H4 (cell line): ENCODE measurements at places on chromosomes 6 and 20.

DNA sequence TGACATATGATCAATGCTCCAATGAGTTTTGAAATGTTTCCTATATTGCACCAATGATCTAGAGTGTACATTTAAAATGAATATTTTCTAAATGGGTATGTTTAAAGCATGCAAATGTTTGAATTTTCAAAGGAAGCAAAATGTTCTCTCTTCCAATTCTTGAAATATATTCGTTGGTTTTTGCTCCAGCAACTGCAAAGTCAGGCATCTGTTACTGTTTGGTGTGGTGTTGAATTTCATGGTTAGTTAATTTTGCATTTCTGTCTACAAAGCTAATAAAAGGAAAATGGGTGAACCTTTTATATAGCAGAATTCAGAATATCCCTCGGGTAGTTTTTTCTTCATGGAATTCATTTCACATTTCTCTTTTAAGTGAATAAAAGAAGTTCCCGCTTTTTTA, 1018.3 kb downstream of the GRIK2 start:
- no peak for DNase-seq

GRCh38 chr20:49096203-49096730, 50.2 kb downstream of the CSE1L start:
- no peak for DNase-seq

GRCh38 chr20:40990542-40991120, 38.0 kb upstream of the TOP1 start:
- DNase-seq: peak; percentile 81

DNA sequence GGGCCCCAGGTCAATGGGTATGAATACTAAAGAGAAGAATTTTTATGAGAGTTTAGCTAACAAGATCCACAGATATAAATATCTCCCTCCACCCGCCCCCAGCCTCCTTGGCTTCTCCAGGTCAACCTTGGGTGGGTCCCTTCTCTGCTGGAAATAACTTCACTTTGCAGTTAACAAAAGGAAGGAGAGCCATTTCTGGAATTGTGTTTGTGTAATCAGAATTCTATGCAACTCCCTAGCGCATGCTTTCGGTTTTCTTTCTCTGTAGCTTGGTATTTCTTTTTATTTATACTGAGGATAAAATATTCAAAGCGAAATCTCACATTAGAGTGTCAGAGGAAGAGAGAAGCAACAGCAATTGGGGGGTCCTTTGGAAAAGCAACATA, 27.1 kb downstream of the RIPOR2 start:
- no peak for DNase-seq

- DNase-seq: no peak
Measured at GRCh38 chr6:92043777-92044176, 1375.6 kb downstream of the EPHA7 start.

DNA sequence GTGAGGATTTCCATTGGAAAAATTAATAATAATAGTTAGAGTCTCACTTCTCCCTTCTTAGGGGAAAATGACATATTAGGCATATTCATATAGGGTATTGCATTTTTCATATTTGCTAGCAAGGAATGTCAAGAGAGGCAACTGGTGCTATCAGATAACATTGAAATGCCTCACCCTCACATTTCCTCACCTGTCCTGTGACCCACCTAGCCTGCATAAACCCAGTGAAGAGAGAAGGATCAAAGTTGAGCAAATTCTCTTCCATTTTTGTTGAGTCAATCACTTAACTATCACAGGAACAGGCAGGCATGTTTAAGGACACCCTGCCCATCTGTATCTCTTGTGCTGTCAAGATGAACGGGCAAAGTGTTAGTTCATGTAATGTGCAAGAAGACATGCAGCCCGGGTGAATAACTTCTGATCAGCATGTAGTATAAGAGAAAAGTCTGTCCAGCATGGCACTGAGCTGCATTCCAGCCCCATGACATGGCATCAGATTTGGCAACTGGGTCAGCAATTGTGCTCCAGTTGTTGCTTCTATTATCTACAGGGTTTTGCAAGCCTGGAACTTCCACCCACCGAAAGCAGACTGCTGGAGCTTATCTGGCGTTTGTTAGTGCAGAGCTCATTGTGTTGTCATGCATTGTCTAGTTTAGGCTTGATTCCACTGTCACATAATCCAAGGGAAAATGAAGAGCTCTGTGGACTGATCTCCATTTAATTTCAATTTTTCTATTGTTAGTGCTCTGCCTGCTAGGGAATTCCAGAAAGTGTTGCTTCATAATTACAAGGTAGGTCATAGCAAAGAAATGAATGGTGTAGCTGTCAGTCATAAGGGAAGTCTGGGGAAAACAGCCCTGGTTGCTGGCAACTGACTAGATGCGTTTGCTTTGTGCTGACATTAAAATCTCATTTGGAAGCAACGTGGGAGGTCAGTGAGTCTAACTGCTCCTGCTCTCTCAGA, 138.4 kb upstream of the TNFAIP3 start:
- peak; percentile 10 for DNase-seq

GRCh38 chr6:110649704-110650103, 165.6 kb downstream of the CDK19 start:
- no peak for DNase-seq

GRCh38 chr6:11231564-11232192, 790 bp downstream of the NEDD9 start:
- no peak for DNase-seq

DNA sequence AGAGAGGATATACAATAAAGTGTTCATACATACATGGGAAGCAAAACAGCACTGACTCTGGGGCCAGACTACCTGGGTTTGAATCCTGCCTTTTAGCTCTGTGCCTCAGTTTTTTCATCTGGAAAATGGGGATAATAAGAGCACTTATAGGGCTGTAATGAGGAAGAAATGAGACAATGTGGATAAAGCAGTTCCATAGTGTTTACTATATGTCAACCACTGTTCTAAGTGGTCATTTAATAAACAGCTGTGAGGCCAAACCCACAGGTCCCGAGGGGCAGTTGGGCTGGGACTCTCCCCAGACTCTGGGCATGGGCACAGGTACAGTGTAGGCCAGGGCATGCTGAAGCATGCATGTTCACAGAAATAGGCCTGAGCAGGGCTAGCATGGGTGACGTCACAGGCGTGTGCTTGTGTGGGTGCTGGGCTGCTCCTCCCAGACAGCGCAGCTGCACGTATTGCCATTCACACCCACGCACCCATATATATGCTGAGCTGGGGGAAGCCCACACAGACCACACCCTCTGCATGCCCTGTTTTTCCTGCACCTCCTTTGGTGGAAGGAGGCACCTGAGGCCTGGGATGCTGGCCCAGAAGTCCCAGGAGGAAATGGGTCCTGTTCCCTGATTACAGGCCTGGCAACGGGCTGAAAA, 3.5 kb upstream of the PLCG1 start:
- DNase-seq: no peak

DNA sequence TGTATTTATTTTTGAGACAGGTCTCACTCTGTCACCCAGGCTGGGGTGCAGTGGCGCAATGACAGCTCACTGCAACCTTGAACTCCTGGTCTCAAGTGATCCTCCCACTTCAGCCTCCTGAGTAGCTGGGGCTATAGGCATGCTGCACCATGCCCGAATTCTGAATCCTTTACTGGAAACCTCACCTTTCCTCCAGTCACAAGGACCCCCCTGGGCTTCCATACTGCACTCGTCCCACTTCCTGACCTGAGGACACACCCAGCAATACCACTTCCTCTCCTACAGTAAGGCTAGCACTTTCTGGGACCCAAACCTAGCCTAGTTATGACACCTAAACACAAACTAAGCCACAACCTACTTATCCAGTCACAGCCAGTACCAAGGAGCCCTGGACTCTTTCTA, 68.2 kb downstream of the FAM217A start:
- DNase-seq: peak; percentile 48

DNA sequence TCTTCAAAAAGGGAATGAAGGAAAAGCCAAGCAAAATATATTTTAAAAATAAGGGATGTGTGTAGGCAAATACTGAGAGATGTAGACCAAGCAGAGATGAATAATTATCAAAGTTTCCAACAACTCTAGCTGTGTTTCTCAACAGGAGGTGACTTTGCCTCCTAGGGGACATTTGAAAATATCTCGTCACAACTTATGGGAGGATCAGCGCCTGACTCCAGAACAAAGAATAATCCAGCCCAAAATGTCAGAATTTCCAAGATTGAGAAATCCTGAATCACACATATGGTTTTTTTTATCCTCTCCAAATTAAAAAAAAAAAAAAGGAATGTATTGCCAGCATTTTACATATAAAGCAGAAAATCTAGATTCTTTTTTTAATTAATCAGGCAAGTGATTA, 241.2 kb upstream of the ZFP64 start:
- DNase-seq: no peak

- DNase-seq: peak; percentile 34
Measured at GRCh38 chr20:49385465-49385864, 97.0 kb downstream of the KCNB1 start.

DNA sequence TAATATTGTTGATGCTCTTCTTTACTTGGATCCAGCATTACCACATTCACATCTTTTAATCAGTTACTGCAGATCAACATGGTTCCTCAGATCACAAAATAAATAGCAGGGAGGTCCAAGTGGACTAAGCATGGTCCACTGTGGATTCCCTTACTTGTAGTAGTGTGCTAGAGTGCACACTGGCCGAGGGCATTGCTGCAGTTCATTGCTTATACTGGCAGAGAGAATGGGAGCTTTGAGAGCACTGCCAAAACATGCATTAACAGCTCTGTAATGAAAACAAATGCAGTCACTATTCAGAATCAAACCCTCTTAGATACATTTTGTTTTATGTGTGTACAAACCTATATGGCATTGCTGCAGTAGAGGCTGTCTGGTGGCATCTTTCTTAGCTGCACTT, 471.5 kb downstream of the CD109 start:
- DNase-seq: no peak

DNA sequence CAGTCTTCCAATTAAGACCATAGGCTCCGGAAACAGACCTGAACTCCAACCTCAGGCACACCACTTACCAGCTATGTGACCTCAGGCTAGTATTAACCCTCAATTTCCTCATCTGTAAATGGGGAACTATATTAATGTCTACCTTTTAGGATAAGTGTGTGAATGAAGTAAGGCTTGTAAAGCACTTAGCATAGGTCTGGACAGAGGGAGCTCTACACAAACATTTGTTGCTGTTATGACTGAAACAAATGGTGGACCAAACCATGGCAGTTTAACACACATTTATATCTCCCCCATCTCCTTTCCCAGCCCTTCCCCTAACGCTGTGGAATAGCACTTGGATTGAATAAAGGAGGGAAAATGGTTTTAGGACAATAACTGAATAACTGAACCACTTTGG, 48.7 kb downstream of the TSHZ2 start:
- DNase-seq: no peak

DNA sequence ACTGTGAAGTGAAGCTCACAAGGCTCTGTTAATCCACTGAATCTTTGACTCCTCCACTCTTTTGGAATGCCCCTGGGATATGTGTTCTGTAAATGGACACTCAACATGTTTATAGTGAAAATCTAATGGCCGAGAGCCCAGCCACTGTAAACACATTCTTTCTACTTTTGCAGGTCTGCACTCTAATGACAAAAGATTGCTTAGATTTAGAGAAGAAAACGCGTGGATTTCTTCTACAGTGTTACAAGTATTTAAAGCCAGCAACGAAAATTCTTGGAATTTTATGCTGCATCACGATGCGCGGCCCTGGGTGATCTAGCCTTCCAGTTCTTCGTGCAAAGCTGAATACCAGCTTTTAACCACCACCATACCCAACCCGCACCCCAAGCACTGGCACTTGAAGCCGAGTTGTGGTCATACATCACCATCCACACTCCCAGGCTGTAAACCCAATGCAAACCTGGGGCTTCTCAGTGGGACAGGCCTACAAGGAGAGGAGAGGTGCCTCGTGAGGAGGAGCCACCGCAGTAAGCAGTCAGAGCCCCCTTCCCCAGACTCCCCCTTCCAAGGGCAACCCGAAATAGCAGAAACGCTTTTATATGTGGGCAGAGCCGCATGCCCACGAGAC, 3.7 kb upstream of the FOXO3 start:
- peak; percentile 38 for DNase-seq

DNA sequence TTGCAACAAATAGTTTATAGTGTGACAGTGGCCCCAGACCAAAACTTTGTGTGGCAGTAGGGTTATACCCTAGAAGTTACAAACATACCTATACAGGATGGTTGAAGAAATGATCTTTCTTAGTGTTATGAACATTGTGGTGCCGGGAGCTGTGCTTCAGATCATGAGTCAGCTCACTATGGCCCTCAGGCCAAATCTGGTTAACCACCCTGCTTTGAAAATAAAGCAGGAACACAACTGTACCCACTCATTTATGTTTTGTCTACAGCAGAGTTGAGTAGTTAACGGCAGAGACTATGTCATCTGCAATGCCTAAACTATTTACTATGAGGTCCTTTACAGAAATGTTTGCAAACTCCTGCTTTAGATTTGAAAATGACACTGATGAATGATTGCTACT, 24.3 kb downstream of the AKAP7 start:
- peak; percentile 53 for DNase-seq

DNA sequence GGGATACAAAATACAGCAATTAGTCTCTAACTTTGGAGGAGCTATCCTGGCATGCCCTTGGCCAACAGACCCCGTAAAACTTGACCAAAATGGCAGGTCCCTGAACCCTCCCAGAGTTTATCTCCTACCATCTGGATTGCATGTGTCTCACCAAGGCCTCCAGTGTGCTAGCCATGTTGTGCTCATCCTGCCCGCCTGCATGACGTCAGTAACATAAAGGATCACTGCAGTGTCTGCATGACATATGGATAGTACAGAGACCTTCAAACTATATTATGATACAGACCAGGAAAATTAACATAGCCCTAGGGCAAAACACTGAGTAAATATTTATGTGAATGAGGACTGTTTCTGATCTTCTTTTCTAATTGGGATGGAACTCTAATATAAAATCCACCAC, 25.3 kb downstream of the CPXM1 start:
- no peak for DNase-seq

DNA sequence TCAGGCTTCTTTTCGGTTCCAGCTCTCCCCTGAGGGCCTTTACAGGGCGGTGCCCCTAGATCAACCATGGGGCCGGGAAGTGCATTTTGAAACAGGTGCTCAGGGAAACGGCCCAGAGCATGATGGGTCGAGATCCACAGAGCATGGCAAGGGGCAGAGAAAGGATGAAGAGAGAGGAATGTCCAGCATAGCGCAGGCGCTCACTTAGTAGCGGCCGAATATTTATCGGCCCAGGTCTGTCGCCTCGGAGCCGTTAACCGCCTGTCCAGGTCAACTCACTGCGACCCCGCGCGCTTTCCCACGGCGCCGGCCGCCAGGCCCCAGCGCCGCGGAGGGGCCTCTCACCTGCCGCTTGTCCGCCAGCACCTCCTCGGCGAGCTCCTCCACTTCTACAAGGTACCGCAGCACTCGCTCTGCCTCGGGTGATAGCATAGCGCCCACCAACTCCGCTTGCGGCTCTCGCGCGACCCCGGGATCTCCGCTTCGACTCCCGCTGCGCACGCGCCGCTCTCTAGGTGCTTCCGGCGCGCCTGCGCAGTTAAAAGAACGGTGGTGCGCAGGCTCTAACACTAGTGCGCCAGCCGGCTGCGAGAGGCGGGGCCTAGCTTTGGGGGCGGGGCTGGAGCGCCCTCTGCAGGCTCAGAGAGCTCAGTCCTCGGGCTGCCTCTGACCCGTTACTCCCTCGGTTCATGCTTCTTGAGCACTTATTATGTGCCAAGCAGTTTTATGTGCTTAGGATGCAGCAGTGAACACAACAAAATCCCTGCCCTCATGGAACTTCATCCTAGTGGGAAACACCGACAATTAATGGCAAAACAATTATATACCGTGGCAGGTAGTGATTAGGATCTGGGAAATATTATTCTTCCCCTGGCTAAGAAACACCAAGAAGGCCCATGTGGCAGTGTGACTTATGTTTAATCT, at the start of gene PDRG1:
Gene PDRG1, minus strand, starts transcription at position 517 of the 924 bp plus-strand sequence. Its CDS starts 85 bp downstream, at position 432.
- peak; percentile 88 for DNase-seq

- DNase-seq: no peak
Measured at GRCh38 chr20:29741894-29742698, 1515.4 kb upstream of the DEFB115 start.
